Spinal cord (tissue), 10 donors: ENCODE measurements at places on chromosomes 1 and 21. TPM values are rescaled to one million over a fixed set of nuclear protein-coding genes. Genes with fewer than 3 reads are reported as not detected.
A peak's percentile ranks its signal among the peaks of the same experiment; 100 is the strongest.

- no peak for DNase-seq
Measured at GRCh38 chr1:74235153-74235552, at the start of gene TNNI3K. Gene TNNI3K, plus strand, starts transcription at chr1:74235387. Its CDS starts 65 bp downstream, at chr1:74235452.

DNA sequence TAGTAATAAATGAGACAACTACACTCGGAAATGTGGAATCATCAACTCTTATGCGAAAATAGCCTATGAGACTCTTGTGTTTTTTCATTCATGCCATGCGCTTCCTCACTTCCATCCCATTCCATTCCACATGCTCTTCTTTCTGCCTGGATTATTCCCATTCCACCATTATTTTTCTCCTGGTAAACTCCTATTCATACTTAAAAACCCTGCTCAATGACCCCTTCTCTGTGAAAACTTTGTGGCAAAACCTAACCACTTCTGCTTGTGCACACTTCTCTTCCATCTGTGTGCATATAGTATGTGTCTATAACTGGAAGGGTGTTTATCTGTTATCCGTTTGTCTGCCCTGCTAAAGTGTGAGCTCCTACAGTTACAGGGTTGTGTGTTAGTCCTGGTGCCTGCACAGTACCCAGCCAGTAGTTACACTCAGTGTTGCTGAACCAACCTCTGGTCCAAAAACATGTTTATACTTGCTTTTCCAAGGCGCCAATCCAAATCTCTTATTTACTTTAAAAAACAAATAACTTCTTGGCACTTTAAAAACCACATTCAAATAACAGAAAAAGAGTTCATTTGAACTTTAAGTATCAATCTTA, 10.7 kb downstream of the EPHX1 start:
- DNase-seq = no peak

DNA sequence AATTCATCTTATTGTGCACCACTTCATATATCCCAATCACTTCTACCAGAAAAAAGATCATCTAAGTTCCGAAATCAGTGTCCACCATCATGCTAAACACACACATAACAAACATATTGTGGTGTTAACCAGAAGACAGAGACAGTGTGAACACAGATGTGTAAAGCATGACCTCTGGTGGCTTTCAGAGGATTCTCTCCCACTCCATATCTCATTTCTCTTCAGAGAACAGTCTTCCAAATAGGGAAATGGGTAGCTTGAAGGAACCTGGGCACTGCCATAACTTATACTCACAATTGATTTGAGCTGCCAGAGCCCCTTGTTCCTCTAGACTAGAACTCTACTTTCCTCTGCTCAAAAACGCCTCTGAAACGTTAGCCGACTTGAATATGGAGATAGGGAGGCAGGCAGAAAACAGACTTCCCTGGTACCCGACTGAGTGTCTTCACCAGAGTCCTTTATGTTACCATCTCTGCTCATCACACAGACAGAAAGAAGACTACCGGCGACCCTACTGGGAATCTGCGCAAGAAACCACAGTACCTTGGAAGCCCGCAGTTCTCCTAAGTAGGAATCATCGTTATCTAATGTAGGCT, 1.8 kb upstream of the ELAPOR1 start:
- no peak for DNase-seq

- peak; percentile 80 for DNase-seq
Measured at GRCh38 chr21:32403201-32403777, 9.2 kb upstream of the EVA1C start.

DNA sequence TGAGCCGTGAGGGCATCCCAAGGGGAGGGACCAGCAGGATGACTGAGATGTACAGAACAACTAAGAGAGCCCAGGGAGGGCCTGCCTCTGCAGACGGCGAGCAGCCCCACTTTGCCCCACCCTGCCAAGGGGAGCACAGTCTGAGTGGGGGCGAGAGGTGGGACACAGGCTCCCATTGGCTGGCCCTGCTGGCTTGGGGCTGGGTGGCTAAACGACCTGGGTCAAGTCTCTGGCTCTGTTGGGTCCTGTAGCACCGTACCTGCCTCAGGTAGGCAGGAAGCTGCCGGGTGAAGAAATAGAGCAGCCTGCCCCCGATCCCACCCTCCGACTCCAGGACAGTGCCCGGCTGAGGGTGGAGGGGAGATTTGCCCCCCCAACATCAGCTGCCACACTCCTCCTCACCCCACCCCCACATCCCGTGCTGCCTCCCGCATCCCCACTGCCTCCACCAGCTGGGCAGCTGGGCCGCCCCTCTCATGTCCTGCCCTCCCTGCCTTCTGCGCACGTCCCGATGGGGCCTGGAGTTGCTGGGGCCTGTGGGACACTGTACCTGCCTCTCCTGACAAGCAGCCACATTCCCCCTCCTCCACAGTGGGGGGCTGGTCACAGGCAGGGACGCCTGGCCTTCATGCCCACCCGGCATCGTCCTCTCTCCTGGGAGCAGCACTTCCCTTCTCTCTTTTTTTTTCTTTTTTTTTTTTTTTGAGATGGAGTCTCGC, 12.6 kb upstream of the PLEKHG5 start:
- no peak for DNase-seq

- DNase-seq = no peak
Measured at GRCh38 chr21:46223217-46223616, 5.4 kb downstream of the LSS start.

- DNase-seq = no peak
Measured at GRCh38 chr1:99363531-99363930, 99.2 kb downstream of the PLPPR4 start.

GRCh38 chr1:68015971-68016370, 34.5 kb downstream of the DIRAS3 start:
- no peak for DNase-seq

GRCh38 chr1:9869831-9870251, 40.2 kb downstream of the CTNNBIP1 start:
- DNase-seq = no peak

DNA sequence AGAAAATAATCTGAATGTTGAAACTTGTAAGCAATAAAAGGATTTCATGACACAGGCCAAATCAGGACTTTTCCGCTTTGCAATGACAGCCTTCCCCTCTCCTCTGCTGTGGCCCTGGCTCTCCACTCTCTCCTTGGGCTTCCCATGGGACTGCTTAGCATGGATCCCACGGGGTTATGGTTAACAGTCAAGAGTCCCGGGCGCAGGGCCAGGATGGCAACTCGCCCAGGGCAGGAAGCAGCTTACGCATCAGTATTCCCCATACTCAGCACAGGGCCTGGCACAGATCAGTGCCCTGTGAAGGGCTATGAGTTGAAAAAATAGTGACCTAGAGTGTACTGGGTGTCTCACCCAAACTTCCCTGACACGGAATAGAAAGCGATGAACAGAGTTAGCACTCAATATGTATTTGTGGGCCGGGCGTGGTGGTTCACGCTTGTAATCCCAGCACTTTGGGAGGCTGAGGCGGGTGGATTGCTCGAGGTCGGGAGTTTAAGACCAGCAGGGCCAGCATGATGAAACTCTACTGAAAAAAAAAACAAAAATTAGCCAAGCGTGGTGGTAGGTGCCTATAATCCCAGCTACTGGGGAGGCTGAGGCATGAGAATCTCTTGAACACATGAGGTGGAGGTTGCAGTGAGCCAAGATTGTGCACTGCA, 29.1 kb upstream of the GRHL3 start:
- DNase-seq = peak; percentile 84

GRCh38 chr1:193680247-193680923, 494.0 kb upstream of the B3GALT2 start:
- no peak for DNase-seq

- DNase-seq = no peak
Measured at GRCh38 chr1:59678493-59679228, 136.1 kb upstream of the HOOK1 start.

GRCh38 chr1:29924017-29924431, 687.7 kb downstream of the PTPRU start:
- no peak for DNase-seq

- DNase-seq = no peak
Measured at GRCh38 chr1:157135646-157136045, 2.5 kb downstream of the ETV3 start.

DNA sequence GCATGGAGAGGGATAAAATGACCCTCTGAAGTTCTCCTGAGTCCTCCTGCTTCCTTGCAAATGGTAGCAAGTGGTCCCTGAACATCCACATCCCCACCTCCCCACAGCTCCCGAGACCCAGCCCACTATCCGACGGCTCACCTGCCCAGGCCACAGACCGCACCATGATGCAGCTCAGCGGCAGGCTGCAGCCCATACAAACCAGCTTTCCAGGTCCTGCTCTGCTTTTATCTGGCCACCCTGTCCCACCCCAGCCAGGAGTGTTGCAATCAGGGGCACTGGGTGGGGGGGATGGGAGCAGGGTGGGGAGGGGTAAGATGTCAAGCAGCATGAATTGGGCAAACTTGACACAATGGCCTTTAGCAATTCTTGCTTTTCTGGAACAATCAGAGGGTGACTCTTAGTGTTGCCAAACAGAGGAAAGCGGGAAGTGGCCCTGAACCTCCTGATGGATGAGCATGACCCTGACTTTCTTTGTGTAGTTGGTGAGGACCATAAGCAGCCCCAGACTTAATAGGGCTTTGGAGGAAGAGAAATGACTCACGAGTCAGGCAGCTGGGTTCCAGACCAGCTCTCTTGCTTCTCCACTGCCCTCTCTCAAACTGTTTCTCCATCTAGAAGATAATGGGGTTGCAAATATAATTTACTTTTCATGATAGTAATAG, at the start of gene CHIT1:
TSS of gene CHIT1 (minus strand) at position 203 of the 665 bp plus-strand sequence. CDS start at position 166, 37 bp downstream.
- no peak for DNase-seq

GRCh38 chr1:61420909-61421835, 303.8 kb downstream of the TM2D1 start:
- no peak for DNase-seq

- no peak for DNase-seq
Measured at GRCh38 chr1:48344373-48344772, 121.9 kb downstream of the SLC5A9 start.

GRCh38 chr21:46477765-46478164, 19.1 kb downstream of the DIP2A start:
- DNase-seq = no peak

DNA sequence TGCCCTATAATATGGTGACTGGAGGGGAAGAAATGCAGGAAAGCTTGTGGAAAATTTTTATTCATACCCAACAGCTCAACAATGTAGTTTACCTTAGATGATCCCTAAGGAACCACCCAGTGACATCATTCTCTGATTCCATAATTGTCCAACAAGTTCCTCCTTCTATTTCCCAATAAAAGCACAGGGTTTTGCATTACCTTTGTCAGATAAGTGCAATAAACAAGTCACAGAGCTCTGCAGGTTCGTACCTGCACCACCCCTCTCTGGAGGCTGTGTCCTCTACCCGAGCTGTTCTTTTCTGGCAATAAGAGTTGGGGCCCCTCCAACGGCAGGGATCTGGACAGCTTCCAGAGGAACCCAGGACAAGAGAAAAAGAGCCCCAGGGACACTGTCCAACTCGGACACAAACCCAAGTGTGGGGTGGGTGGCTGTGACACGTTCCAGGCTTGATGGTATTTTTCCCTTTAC, 38.8 kb downstream of the RCAN1 start:
- DNase-seq = no peak

GRCh38 chr1:36865602-36865900, 168.8 kb downstream of the GRIK3 start:
- no peak for DNase-seq

GRCh38 chr1:151157067-151157531, 650 bp downstream of the TNFAIP8L2 start:
- no peak for DNase-seq

GRCh38 chr1:190154744-190155143, 322.9 kb downstream of the BRINP3 start:
- no peak for DNase-seq

DNA sequence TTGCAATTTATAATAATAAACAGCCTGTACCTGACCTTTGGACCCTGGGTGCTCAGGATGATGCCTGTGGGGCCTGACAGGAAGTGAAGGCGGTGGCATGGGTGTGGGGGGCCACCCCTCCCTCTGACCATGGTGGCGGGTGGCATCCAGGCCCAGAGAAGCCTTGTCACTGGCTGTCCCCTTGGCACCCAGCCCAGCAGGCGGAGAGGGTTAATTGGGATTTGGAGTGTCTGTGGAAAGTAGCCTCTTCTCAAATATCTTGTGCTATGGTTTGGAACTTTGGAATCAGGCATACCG, 20.5 kb downstream of the SOX13 start:
- DNase-seq = no peak

- DNase-seq = no peak
Measured at GRCh38 chr1:38207275-38207674, 160.7 kb upstream of the POU3F1 start.

DNA sequence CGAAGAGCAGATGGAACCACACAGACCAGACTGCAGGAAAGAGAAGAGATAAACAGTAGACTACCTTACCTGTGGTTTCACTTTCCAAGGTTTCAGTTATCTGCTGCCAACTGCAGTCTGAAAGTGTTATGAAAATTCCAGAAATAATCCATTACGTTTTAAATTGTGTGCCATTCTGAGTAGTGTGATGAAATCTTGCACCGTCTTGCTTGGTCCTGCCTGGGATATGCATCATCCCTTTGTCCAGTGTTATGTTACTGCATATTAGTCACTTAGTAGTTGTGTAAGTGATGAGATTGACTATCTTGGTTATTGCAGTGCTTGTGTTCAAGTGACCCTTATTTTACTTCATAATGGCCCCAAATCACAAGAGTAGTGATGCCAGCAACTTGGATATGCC, 33.9 kb downstream of the DNAJC6 start:
- DNase-seq = no peak

- peak; percentile 45 for DNase-seq
Measured at GRCh38 chr1:108049178-108049819, 84.3 kb upstream of the VAV3 start.

DNA sequence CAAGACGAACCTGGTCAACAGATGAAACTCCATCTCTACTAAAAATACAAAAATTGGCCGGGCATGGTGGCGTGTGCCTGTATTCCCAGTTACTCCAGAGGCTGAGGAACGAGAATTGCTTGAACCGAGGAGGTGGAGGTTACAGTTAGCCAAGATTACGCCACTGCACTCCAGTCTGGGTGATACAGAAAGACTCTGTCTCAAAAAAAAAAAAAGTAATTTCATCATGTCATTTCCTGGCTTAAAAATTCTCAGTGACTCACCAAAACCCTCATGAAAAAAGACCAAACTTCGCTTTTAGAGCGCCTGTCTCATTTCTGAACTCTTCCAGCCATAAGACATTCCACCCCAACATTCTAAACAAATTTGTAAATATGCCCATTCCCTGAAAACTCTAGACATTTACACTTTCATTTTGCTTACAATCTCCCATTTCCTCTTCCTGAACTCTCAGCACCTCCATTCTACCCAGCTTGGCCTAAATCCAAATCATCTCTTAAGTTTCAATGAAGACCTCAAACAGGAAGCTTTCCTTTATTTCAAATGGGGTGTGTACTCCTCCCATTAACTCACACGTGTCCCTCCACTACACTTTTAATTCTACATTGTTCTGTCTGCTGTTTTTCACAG, 50.5 kb upstream of the PRRC2C start:
- no peak for DNase-seq

BTG2 gene
- 39.1 TPM for total RNA-seq

RXRG gene
- 9.0 TPM for total RNA-seq

FAM72D gene
- total RNA-seq = 1.6 TPM

KLHDC9 gene
- total RNA-seq = 21.8 TPM

IVNS1ABP gene
- 111 TPM for total RNA-seq

SPRR2D gene
- total RNA-seq = not detected

SEMA4A gene
- 15.9 TPM for total RNA-seq

KIF26B gene
- total RNA-seq = 10.9 TPM

GUCA2B gene
- not detected for total RNA-seq
